Activated T-cell treated with anti-CD3 and anti-CD28 coated beads, Interleukin-2, amount 50 U/mL, for 4 hours (primary cell): ENCODE measurements at places on chromosomes 3 and 15.

GRCh38 chr3:98918586-98918985, 17.1 kb upstream of the DCBLD2 start:
- DNase-seq = no peak

DNA sequence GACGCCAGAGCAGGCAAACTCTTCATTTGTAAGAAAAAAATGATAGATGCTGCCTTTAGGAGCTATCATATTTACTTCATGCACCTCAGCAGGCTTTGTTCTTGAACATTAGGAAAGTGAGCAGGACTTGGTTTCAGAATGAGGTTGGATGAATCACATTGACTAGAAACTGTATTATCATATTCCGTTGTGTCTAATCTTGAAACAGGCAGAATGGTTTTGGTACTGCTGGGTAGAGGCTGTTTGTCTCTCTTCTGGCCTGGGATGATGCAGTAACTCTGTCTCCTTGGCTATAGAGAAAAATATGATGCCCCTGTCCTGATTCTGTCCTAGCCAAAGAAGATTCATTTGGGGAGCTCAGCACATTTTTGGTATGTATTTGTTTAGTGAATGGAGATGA, 344.2 kb upstream of the GRM7 start:
- DNase-seq = no peak

- DNase-seq = no peak
Measured at GRCh38 chr3:40924559-40925141, 274.7 kb upstream of the CTNNB1 start.

DNA sequence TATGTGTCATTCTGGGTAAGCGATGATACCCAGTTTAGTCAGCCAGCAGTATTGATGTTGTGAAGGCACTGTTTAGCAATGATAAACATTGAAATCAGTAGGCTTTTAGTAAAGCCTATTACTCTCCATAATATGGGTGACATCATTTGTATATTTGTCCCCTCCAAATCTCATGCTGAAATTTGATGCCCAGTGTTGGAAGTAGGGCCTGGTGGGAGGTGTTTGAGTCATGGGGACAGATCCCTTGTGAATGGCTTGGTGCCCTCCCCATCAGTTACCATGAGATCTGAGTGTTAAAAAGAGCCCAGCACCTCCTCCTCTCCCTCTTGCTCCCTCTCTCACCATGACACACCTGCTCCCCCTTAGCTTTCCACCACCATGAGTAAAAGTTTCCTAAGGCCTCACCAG, 31.4 kb upstream of the FAN1 start:
- no peak for DNase-seq

DNA sequence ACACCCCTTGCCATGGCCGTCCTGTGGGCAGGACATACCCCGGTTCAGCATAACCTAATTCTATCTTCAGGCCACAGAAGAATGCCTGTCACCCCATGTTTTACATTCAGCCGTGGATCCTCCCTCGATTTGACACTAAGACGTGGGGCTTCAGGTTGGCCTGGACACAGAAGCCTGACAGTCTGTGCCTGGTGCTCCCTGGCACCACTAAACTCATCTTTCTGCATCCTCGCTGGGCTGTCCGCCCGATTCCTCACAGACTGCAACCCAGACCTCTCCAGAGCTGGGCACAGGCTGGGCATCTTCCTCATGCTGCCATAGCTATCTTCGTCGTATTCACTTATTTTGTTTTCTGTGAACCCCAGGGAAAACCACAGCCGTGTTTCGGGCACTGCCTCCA, 117.8 kb upstream of the IQSEC1 start:
- DNase-seq = no peak

- no peak for DNase-seq
Measured at GRCh38 chr3:23781051-23781450, 24.7 kb upstream of the UBE2E1 start.

DNA sequence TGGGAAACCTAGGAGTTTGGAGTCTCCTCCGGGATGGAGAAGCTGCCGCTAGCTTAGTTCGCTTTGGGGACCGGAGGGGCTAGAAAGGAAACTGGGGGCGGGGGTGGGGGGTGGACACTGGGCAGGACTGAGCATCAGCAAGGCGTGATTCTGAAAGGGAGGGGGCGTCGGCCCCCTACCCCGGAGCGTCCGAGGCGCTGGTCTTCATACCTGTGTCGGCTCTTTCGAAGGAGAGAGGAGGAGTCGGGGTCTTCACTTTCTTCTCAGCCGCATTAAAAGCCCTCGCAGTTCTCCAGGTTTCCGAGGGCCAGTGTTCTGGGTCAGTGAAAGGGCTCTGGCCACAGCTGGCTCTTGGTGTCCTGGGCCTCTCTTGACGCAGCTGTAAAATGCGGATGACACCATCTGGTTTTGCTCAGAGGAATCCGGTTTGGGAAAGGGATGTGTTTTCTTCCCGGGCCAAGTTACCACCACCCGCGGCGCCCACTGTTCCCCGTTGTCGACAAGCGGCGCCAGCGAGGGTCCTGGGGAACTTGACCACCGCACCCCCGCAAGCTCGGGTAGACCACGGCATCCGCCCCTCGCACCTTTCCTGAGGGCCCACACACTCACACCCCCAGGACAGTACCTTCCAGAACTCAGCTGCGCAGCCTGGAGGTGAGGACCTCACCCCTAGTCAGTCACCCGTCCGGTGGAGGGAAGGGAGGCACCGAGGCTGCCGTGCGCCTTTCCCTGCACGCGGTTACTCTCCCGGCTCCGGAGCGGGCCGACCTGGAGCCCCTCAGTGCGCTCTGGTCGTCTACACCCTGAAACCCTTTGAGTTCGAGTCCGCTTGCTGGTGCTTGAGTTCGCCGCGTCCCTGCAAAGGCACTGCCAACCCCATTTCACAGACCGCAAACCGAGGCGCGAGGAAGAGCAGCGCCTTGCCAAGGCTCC, 660 bp downstream of the CCK start:
- DNase-seq = no peak

DNA sequence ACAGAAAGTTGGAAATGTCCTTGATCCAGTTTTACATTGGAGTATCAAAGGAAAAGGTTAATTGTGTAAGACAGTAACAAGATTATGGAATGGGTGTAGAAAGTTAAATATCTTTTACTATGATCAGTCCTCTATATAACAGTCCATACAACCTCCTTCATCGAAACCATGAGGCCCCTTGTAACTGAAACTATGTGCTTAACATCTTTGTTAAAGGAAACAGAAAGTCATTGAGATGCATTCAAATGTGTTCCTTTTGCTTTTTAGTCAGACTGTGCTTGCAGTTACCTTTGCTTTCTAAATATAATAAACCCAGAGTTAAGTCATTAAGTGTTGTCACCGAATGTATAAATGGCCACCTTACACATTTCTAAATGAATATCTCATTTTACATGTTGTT, 1298.5 kb downstream of the ROBO2 start:
- DNase-seq = no peak

GRCh38 chr3:59567661-59568060, 517.8 kb upstream of the CFAP20DC start:
- no peak for DNase-seq

- no peak for DNase-seq
Measured at GRCh38 chr3:198088421-198088955, 128.5 kb downstream of the LMLN start.

- DNase-seq = no peak
Measured at GRCh38 chr3:43919029-43919428, 228.3 kb downstream of the ABHD5 start.

- no peak for DNase-seq
Measured at GRCh38 chr15:48966595-48967301, 3.0 kb upstream of the SHC4 start.

GRCh38 chr3:9903904-9904303, 1.3 kb downstream of the IL17RE start:
- DNase-seq = no peak

GRCh38 chr15:85045615-85046014, 64.0 kb downstream of the PDE8A start:
- DNase-seq = no peak

DNA sequence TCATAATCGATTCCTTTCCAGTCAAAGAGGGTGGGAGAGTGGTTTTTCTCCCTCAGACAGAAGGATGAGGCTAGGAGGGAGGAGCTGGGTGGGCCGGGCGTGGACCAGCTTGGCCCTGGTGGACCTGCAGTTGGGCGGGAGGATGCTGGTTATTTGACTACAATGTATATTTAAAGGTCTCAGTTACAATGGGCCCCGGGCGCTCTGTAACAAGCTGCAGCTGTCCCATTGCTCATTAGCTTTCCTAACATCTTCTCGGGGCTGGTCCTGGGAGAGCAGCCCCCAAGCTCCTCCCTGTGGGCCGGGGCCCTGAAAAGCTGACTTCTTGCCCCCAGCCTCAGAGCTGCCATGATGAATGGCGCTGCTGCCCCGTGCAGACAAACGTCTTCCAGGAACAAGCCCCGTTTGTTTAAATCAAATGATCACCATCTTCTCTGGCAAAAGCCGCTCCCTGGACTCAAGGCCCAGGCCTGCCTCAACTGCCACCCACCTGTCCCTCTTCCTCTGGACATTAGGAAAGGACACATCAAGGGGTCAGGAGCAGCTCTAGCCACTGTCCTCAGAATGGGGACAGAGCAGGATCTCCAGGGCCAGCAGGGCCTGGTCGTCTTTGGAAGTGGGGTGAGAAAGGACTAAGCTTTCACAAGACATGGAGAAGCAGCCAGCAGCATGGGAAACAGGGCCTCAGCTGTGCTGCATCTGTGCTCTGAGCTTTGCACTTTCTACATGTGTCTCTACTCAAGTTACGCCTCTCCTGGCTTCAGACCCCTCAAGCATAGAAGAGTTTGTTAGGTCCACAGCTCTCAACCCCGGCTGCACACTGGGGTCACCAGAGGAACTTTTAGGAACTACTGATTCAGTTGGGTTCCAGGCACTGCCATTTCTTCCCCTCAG, 38.6 kb downstream of the MAGEF1 start:
- DNase-seq = no peak

DNA sequence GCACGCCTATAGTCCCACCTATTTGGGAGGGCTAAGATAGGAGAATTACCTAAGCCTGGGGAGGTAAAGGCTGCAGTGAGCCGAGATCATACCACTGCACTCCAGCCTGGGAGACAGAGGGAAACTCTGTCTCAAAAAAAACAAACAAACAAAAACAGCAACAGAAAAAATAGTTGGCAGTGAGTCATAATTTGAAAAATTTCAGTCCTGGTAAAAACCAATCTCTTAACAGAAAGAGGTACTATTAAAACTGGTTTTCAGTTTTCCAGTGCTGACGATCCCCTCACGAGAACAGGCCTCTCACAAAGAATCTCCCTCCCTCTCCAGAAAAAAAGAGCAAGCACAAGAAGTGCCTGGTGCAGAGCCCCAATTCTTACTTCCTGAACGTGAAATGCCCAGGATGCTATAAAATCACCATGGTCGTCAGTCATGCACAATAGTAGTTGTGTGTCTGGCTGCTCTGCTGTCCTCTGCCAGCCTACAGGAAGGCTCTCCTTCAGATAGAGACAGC, 22.8 kb upstream of the MAP4 start:
- no peak for DNase-seq

DNA sequence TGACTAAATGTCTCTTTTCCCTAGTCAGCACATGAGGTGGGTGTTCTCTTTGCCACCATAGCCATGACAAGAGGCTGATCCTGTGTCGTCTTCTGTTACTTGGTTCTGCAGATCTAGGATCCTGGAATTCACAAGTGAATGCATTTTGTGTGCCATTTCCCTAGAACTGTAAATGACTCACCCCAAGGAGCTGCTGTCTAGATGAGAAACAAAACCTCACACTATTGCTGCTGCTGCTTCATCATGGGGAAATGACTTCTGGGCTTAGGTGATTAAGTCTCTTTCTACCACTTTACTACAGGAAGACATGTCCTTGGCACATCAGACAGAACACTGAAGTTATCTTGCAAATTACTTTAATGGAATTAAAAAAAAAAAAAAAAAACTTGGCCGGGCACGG, 54.9 kb downstream of the SLCO3A1 start:
- no peak for DNase-seq

DNA sequence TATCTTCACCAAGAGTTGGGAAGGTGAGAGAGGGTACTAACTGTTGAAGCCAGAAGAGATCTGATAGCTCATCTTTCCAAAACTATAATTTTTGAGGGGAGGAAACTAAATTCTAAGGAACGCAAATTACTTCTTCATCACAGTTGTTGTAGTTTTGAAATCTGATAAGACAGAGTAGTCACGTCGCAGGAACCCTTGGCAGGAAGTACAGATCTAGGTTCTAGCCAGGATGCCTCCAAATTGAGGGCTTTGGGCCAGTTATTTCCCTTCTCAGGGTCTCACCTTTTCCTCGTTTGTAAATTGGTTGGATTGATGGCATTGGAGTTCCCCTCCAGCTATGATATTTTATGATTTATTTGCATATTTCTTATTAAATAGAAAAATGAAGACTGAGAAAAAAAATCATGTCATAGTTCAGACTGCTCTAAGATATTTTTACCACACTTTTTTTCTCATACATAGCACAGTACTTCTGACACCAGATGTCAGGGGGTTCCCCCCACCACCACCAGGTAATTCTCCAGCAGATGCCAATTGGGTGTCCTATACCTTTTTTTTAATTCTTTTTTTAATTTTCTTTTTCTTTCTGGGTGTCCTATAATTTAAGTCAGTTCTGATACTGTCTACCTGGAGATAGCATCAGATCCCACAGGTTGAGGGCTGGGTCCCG, 32.3 kb upstream of the APH1B start:
- no peak for DNase-seq

DNA sequence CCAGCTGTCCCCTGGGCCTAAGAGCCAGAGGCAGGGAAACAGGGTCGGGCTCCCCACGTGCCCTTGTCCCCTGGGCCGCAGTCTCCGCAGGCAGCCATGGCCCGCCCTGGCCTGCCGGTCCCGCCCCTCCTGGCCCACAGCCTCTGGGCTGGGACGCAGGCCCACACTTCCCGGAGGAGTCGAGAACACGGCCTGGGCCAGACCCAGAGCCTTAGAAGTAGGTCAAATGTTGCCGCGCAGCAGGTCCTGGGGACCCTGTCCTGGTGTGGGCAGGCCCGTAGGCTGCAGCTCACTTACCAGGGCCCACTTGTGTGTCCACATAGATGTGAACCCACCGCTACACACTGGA, 4.3 kb upstream of the MYL3 start:
- DNase-seq = no peak

DNA sequence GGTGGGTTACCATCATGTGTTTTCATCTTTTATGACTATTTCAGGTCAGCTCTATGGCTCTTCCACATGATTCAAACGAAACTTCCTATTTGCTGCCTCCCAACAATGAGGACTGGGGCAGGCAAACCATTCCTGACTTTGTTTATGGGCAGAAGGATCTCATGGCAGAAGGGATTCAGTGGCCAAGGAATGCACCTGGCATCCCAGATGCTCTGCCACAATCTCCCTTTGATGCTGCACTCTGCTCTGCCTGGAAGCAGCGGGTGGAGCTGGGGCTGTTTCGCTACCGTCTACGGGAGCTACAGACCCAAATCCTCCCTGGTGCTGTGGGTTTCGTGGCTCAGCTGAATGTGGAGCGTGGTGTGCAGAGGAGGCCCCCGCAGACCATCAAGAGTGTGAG, 6.8 kb downstream of the GDPGP1 start:
- DNase-seq = no peak

DNA sequence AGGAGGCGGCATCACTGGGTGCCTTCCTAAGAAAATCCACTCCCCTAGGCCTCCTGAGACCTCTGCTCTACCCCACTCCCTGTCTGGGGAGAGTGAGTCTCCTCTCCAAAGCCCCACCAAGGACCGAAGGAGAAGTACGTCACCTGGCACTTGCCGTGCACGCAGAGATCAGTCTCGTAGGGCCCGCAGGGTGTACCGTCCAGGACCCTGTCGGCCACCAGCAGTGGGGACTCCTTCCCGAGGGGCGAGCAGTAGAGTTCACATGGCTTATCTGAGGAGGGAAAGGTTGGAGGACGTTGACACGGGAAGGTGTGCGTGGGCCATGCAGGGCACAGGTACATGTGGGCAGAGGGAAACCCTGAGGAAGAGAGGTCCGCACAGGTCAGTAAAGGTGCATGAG, 232.9 kb downstream of the ADAMTS17 start:
- no peak for DNase-seq
